ENCODE measurements at places on chromosomes 1 and 21. TPM values are rescaled to one million over a fixed set of nuclear protein-coding genes. Genes with fewer than 3 reads are reported as not detected.
A peak's percentile ranks its signal among the peaks of the same experiment; 100 is the strongest.

WNT4 gene
- 0.83 TPM for total RNA-seq

SGIP1 gene
- not detected for total RNA-seq

DNA sequence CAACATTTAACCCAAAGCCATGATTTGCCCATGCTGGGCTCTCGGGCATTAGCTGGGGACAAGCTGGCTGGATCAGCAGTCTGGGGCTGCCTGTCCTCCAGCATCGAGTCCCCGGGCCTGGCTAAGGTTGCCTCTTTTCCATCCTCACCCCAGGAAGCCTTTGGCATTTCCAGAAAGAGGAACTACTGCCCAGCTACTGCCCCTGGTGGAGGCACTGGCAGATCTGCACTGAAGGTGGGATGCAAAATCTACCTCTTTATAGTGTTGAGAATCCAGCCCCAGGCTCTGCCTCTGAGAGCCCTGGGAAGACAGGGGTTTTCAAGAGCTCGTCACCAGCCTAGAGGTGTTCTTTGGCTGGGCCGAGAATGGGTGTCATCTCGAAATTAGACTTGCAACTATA, 635.9 kb downstream of the MATN1 start:
- DNase-seq: no peak

GRCh38 chr1:12617511-12617900, 504 bp downstream of the DHRS3 start:
- DNase-seq: peak; percentile 56

DNA sequence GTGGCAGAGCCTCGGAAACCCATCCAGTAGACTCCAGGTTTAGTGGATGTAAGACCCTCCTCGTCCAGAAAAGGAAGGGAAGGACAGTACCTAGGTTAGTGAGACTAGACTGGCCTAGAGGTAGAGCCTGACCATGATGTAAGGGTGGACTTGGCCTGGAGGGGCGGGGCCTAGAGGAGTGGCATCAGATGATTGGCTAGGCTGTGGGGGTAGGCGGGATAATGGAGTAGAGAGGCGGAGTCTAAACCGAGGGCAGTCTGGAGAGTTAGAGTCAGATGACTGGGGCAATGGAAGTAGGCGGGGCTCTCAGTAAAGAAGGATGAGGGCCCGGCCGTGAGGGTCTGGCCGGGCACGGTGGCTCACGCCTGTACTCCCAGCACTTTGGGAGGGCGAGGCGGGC, 70.1 kb downstream of the EPHB2 start:
- peak; percentile 33 for DNase-seq

- DNase-seq: no peak
These were observed 160.2 kb downstream of the VAV3 start for GRCh38 chr1:107804741-107805140.

DNA sequence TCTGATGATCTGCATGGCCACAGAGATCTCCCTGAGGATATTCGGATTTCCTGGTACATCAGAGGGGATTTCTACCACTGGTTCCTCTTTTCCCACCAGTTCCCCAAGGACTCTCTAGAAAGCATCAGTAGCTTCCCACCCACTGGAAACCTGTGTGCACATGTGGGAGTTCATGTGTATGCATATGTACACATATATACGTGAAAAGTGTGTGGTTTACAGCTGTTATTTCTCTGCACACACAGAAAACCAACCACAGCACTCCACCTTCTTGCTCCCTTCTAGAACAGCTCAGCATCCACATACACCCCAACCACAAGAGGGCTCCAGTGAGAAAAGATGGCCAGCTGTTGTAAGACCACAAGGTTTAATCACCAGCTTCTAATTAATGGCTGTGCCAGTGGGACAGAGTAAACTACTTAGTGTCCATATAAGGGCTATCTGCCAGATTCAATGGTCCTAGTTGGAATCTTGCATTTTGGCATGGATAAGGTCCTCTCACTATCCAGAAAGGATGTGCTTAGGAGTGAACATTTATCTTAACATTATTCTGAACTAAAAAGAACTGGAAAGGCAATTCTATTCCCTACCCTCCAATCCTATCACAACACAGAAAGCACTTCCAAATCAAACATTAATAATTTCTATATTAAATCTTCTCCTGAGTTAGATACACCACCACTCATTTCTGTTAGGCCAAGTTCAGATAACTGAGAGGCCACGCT, 24.1 kb downstream of the GPR3 start:
- peak; percentile 42 for DNase-seq

- DNase-seq: no peak
These were observed 327.1 kb downstream of the PBX1 start for GRCh38 chr1:164886101-164886500.

DNA sequence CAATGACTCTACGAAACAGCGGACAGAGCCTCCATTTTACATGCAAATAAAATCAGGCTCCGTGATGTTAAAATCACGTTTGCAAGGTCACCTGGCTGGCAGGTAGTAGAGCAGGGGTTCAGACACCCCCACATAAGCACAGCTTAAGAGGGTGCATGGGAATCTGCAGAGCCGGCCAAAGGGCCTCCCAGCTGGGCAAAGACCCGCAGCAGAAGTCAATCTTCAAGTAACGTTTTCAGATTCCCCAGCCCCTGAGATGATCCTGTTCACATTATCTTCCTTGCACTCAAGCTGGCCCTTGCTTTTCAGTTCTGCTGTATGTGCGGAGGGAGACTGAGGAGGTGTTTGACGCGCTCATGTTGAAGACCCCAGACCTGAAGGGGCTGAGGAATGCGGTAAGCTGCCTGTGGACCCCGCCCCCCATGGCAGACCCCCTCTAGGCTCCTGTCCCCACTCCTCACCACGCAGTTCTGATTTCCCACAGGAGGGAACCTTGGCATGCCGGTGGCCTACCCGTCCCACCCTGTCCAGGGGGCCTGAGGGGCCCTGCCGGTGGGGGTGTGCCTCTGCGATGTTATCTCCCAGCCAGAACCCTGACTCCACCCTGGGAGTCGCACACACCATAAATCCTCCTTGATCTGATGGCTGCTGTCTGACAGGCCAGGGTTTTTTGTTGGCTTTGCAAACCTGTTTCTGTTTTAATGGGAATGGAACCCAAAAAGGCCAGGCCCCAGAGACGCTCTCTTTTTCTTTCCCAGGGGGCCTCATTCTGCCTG, 28.2 kb downstream of the GRHL3 start:
- no peak for DNase-seq

DNA sequence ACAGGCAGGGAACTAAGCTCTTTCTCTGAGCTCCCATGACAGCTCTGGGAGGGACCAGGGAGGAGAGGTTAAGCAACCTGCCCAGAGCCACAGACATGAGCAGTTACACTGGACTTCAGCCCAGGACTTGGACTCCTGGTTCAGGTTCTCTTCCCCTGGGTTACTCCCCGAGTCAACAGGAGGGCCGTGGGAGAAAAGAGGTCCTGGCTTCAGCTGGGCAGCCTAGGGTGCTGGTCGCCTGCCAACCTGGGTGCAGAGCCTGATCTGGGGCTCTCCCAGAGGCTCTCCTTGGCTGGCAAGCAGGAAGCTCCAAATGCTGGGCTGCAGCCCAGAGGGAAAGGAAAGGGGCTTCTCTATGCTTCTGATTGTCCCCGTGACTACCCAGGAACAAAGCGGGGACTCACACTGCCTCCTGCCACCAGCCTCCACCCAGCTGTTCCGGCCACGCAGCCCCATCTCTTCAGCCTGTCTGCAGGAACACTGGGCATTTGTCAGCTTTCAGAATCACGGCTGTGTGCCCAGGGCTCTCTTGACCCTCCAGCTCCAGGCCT, 141.8 kb downstream of the HIVEP3 start:
- DNase-seq: no peak
